ENCODE measurements at places on chromosomes 4 and X. TPM values are rescaled to one million over a fixed set of nuclear protein-coding genes. Genes with fewer than 3 reads are reported as not detected.

GRCh38 chr4:146590801-146591200 lies 47.9 kb upstream of the POU4F2 start:
- H3K27ac ChIP-seq = no peak overlapping the region
- H3K4me1 ChIP-seq = no peaks in the 10 kb centered on the region
- no peaks in the 10 kb centered on the region for H3K36me3 ChIP-seq

- no peak overlapping the region for H3K27ac ChIP-seq
- H3K4me1 ChIP-seq = peaks cover 10% of the 10 kb centered on the region
- no peak overlapping the region for H3K4me3 ChIP-seq
- no peaks in the 10 kb centered on the region for H3K36me3 ChIP-seq
Measured at GRCh38 chr4:80155316-80155982, 41.9 kb upstream of the PRDM8 start.

DNA sequence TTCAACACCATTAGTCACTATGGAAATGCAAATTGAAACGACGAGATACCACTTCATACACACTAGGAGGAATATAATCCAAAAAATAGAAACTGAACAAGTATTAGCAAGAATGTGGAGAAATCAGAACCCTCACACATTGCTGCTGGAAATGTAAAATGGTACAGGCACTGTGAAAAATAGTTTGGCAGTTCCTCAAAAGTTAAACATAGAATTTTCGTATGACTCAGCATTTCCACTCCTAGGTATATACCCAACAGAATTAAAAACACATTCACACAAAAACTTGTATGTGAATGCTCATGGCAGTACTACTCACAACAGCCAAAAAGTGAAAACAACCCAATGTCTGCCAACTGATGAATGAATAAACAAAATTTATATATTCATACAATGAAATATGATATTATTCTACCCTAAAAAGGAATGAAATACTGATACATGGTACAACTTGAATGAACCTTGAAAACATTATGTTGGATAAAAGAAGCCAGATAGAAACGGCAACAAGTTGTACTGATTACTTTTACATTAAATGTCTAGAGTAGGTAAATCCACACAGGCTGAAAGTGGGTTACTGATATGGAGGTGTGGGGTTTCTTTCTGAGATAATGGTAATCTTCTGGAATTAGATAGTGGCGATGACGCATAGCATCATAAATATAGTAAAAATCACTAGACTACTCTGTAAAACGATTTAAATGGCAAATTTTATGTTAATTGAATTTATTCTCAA lies 22.3 kb downstream of the TEC start:
- no peak for DNase-seq
- H3K36me3 ChIP-seq = no peaks in the 10 kb centered on the region
- no peak overlapping the region for H3K27ac ChIP-seq
- no peaks in the 10 kb centered on the region for H3K4me1 ChIP-seq

GRCh38 chrX:79167462-79167861 lies 23.0 kb downstream of the GPR174 start:
- H3K27me3 ChIP-seq = no peaks in the 10 kb centered on the region
- H3K4me3 ChIP-seq = peak overlapping the region; percentile 57
- H3K36me3 ChIP-seq = peaks cover 48% of the 10 kb centered on the region
- peaks cover 90% of the 10 kb centered on the region for H3K4me1 ChIP-seq
- H3K27ac ChIP-seq = peak overlapping the region; percentile 77

The TCP11X2 gene
- not detected for total RNA-seq

- no peaks in the 10 kb centered on the region for H3K4me1 ChIP-seq
- H3K27ac ChIP-seq = no peak overlapping the region
- no peaks in the 10 kb centered on the region for H3K36me3 ChIP-seq
- H3K4me3 ChIP-seq = no peak overlapping the region
- DNase-seq = no peak
- H3K27me3 ChIP-seq = no peaks in the 10 kb centered on the region
Measured at GRCh38 chr4:3830774-3831528, 64.8 kb downstream of the ADRA2C start.

DNA sequence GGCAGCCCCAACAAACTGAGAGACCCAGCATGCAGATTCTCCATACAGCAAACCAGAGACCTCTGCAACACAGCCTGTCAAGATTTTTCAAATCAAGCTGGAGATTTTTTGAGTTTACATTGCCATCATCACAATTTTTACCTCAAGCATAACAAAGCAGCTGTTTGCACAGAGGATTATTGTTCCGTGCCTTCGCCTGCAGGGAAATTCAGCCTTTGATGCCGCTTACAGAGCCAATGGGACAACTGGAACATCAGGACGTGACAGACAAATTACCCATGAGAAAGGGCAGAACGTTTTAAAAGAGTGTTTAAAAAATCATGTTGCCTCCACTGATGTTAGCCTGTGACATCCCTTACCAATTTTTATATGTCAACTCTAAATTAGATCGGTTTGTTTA lies 363.7 kb downstream of the FBXW7 start:
- H3K27me3 ChIP-seq = no peaks in the 10 kb centered on the region
- no peak overlapping the region for H3K27ac ChIP-seq
- H3K4me3 ChIP-seq = no peak overlapping the region

The TBC1D8B gene
- 1.5 TPM for total RNA-seq

DNA sequence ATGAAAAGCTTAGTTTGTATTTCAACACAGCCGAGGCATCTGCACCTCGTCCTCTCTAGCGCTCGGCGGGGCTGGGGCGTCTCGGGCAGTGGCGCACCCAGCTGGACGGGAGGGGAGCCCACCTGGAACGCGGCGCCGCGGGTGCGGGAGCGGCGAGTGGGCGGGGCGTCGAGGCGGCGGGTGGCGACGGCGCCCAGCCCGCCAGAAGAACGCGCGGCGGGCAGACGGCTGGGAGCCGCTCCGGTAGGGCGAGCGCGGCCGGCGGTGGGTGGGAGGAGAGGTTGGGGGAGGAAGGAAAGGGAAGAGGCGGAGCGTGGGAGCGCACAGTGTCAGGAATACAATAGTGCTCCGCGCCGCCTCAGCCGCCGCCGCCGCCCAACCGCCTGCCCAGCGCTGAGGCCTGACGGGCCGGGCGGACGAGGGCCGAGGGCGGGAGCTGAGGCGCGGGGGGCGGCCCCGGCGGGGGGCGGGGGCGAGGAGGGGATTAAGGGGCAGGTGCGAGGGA lies at the start of gene JADE3:
JADE3 (plus strand) TSS at position 324 of the 505 bp plus-strand sequence. CDS start 72,474 bp downstream, outside the sequence.
- DNase-seq = peak; percentile 18
- peaks cover 53% of the 10 kb centered on the region for H3K27me3 ChIP-seq
- no peak within 1 kb of the TSS for H3K27ac ChIP-seq
- peak within 1 kb of the TSS; percentile 73 for H3K4me3 ChIP-seq

- H3K4me1 ChIP-seq = no peaks in the 10 kb centered on the region
- no peak overlapping the region for H3K27ac ChIP-seq
- peak; percentile 9 for DNase-seq
- no peaks in the 10 kb centered on the region for H3K36me3 ChIP-seq
Measured at GRCh38 chr4:7425124-7425523, 9.6 kb downstream of the PSAPL1 start.

All from activated CD4-positive, alpha-beta memory T cell treated with anti-CD3 and anti-CD28 coated beads, Interleukin-2, amount 10 ng/mL, durations not matched to agents 7 days and 5 days (primary cell).